ENCODE measurements at places on chromosomes 2 and 18. TPM values are rescaled to one million over a fixed set of nuclear protein-coding genes. Genes with fewer than 3 reads are reported as not detected.
A peak's percentile ranks its signal among the peaks of the same experiment; 100 is the strongest.

GRCh38 chr2:205461169-205461568 is 221.1 kb upstream of the NRP2 start:
- DNase-seq, result no peak
- no peak overlapping the region for H3K27ac ChIP-seq
- no peak overlapping the region for H3K4me3 ChIP-seq
- peaks cover 3% of the 10 kb centered on the region for H3K4me1 ChIP-seq

GRCh38 chr18:51133580-51134160 is 63.8 kb downstream of the MEX3C start:
- no peaks in the 10 kb centered on the region for H3K4me1 ChIP-seq
- no peaks in the 10 kb centered on the region for H3K36me3 ChIP-seq
- no peaks in the 10 kb centered on the region for H3K27me3 ChIP-seq
- H3K4me3 ChIP-seq, result no peak overlapping the region
- DNase-seq, result peak; percentile 18

DNA sequence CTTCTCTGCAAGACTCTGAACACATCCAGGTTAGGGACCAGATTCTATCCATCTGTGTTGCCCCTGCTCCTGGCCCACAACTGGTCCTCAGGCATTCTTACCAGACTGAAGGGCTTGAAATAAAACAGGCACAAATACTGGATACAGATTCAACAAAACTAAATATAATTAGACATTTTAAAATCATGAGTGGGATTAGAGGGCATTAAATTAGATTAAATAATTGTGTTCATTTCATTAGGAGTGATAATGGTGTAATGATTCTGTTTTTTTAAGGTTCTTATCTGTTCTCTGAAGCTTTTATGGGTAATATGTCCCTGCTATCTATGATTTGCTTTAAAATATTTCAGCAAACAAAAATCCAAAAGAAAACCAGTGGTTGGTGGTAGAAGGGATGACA is 226.5 kb downstream of the IRS1 start:
- no peak overlapping the region for H3K4me3 ChIP-seq
- no peaks in the 10 kb centered on the region for H3K27me3 ChIP-seq
- H3K27ac ChIP-seq, result no peak overlapping the region
- no peaks in the 10 kb centered on the region for H3K4me1 ChIP-seq
- no peak for DNase-seq
- no peaks in the 10 kb centered on the region for H3K36me3 ChIP-seq

DNA sequence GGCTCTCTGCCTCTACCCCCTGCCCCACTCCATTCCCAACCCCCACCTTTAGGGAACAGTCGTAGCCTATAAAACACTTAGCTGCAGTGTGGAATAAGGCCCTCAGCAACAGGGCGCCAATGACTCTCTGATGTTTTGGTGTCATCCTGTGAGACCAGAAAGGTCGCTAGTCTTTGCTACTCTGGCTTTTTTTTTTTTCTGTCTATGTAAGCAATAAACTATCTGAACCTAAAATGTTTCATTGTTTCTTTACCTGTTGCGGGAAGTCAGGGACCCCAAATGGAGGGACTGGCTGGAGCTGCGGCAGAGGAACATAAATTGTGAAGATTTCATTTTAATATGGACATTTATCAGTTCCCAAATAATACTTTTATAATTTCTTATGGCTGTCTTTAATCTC is 154.6 kb downstream of the COPS8 start:
- no peak overlapping the region for H3K27ac ChIP-seq

DNA sequence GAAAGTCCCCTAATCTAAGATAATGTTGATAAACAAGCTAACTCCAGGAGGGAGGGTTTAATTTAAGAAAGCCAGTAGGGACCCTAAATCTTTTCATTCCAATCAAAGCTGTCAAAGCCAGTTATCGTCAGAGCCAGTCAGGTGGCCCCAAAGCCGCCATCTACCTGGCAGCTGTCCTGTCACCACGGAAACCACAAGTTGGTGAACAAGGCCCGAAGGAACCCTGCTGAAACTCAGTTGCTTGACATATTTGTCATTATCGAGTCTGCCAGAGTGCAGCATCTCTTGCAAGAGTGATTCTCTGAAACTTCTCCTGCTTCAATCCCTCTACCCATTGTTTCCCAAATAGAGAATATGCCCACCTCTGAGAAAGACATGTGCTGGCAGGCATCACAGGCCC is 30.8 kb upstream of the POLE4 start:
- no peaks in the 10 kb centered on the region for H3K27me3 ChIP-seq
- no peak for DNase-seq
- H3K27ac ChIP-seq, result no peak overlapping the region
- H3K4me1 ChIP-seq, result no peaks in the 10 kb centered on the region
- no peaks in the 10 kb centered on the region for H3K36me3 ChIP-seq

- no peaks in the 10 kb centered on the region for H3K27me3 ChIP-seq
- H3K36me3 ChIP-seq, result peaks cover 6% of the 10 kb centered on the region
- no peak for DNase-seq
Measured at GRCh38 chr2:71554028-71554705, 100.8 kb downstream of the DYSF start.

- H3K4me1 ChIP-seq, result no peaks in the 10 kb centered on the region
- peaks cover 47% of the 10 kb centered on the region for H3K36me3 ChIP-seq
- no peak overlapping the region for H3K4me3 ChIP-seq
- H3K27ac ChIP-seq, result peak overlapping the region; percentile 72
Measured at GRCh38 chr18:2914881-2915240, 68.1 kb downstream of the EMILIN2 start.

DNA sequence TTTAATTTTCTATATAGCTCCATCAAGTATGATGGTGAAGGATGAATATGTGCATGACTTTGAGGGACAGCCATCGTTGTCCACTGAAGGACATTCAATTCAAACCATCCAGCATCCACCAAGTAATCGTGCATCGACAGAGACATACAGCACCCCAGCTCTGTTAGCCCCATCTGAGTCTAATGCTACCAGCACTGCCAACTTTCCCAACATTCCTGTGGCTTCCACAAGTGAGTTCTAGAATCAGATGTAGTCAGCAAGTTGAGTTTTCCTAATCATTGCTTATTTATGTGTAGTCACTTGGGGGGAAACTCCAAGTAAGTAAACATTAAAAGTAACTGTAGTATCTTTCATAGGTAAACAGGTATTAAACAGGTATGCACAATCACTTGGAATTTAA is 24.8 kb downstream of the SMAD4 start:
- no peak for DNase-seq
- H3K4me1 ChIP-seq, result no peaks in the 10 kb centered on the region
- no peak overlapping the region for H3K4me3 ChIP-seq
- no peak overlapping the region for H3K27ac ChIP-seq
- no peaks in the 10 kb centered on the region for H3K27me3 ChIP-seq

DNA sequence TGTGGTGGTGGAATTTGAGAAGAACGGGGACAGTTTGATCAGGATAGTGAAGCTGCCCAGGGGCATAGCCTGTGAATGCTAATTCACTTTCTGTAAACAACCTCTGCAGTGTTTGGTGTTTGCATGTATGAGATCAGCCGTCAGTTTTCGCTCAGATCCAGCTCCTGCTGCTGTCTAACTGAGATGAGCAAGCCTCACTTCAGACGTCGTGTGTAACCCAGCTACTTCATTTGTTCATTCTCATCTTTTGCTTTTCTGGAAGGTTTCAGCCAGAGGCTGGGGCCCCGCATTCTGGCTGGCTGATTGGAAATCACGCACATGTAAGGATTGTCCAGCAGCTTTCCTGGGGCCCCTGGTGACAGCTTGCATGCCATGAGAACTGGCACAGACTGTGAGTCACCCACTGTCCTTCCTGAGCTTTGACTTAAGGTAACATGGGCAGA is 48.9 kb downstream of the LDLRAD4 start:
- H3K27ac ChIP-seq, result no peak overlapping the region
- no peaks in the 10 kb centered on the region for H3K27me3 ChIP-seq
- H3K4me3 ChIP-seq, result no peak overlapping the region
- no peaks in the 10 kb centered on the region for H3K36me3 ChIP-seq
- H3K4me1 ChIP-seq, result peaks cover 35% of the 10 kb centered on the region

- no peaks in the 10 kb centered on the region for H3K27me3 ChIP-seq
- H3K4me3 ChIP-seq, result no peak overlapping the region
- H3K27ac ChIP-seq, result no peak overlapping the region
- no peak for DNase-seq
Measured at GRCh38 chr2:8267048-8267447, 414.8 kb upstream of the ID2 start.

DNA sequence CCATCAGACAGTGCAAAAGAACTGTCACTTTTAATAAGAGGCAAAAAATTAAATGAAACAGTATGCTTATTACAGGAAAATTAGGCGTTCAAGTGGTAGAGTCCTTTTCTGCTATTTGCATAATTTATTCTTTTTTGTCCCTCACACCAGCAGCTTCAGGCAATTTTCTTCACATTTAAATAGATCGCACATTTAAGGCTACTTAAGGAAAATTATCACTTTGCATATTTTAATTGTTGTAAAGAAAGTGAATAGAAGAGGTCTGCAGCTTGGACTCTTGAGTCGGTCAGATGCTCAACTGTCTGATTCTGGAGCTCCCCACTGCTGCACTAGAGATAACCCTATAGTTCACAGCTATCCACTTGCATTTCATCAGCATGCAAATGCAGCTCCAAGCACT is 141.3 kb downstream of the FIGN start:
- H3K27me3 ChIP-seq, result no peaks in the 10 kb centered on the region
- no peak for DNase-seq
- peaks cover 24% of the 10 kb centered on the region for H3K4me1 ChIP-seq
- no peak overlapping the region for H3K27ac ChIP-seq

DNA sequence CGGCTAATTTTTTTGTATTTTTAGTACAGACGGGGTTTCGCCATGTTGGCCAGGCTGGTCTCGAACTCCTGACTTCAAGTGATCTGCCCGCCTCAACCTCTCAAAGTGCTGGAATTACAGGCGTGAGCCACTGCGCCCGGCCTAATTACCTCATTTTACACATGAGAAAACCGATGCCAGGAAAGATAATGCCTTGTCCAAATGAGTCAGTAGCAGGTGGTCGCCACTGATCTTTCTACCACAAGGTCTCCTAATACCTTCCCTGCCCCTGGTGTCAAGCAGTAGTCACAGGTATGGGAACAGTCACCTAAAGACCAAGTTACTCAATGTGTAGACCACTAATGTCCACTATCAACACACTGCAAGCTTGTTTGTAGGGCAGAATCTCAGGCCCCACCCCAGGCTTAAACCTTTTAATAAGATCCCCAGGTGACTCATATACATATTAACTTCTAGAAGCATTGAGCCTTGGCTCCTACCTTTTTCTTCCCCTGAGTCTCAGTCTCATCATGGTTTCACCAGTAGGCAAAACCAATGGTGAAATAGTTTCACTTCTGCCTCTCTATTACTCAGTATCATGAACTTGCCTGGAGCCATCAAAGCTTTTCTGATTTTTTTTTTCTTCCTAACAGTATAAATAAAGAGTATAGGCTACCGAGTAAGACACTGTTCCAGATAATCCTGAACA is 6.9 kb upstream of the EPB41L5 start:
- H3K4me1 ChIP-seq, result no peaks in the 10 kb centered on the region
- no peaks in the 10 kb centered on the region for H3K27me3 ChIP-seq
- DNase-seq, result no peak
- no peak overlapping the region for H3K4me3 ChIP-seq

DNA sequence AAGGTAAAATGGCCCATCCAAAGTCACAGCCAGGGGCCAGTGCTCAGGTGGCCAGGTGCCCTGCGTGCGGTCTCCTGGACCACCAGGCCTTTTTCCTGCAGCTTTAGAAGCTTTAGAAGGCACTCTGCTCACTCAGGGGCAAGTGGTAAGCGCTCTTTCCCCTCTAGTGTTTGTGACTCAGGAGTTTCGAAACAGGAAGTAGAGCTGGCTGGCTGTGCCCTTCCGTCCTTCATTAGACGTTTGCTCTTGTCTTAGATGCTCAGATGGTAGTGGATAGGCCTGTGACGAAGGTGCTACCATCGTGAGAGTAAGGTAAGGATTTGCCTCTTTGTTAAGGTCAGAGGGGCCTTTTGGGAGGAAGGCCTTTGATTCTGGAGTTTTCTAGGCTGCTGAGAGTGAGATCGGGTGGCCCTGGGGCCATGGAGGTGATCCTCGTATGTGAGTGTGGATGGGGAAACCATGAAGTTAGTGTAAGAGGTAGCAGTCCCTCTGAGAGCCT is at the start of gene CASP8:
Gene CASP8 (plus strand): TSS at position 235 of the 499 bp plus-strand sequence. CDS start 5,951 bp downstream, outside the sequence.
- H3K27me3 ChIP-seq, result no peaks in the 10 kb centered on the region
- no peaks in the 10 kb centered on the region for H3K36me3 ChIP-seq
- no peak within 1 kb of the TSS for H3K27ac ChIP-seq

DNA sequence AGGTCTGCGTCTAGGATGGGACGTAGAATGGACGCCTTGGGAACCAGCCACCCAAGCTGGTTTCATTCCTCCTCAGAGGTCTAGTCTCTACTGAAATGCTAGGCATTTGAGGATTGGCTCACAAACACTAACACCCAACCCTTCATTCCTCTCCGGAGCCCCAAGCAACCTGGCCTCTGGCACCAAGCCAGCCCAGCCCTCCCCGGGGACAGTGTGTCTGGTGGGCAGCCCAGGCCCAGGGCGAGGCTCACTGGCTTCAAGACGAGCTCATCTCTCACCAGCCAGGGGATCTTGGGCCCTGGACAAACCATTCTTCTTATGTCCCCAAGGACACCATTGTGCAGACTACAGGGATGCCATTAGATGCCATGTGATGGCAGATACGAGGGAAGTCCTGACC is 182.5 kb downstream of the CTIF start:
- H3K27ac ChIP-seq, result no peak overlapping the region
- H3K27me3 ChIP-seq, result no peaks in the 10 kb centered on the region
- peaks cover 37% of the 10 kb centered on the region for H3K4me1 ChIP-seq
- no peak for DNase-seq

DNA sequence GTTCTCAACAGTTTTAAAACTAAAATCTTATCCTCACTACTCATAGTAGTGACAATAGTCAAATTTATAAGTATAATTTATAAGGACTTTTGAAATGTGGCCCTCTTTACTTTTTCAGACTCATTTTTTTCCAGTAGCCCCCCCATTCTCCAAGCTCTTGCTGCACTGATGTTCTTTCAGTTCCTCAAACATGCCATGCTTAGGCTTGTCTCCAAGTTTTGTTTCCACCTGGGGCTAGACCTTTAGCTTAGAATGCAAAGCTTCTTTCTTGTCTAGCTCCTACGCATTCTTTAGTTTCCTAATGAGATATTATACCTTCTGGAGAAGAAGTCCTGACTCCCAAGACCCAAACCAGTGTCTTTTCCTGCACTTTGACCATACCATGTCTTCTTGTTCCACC is 222.6 kb downstream of the NOL4 start:
- no peak overlapping the region for H3K4me3 ChIP-seq
- no peaks in the 10 kb centered on the region for H3K36me3 ChIP-seq
- H3K27ac ChIP-seq, result no peak overlapping the region
- peaks cover 4% of the 10 kb centered on the region for H3K4me1 ChIP-seq
- no peaks in the 10 kb centered on the region for H3K27me3 ChIP-seq
- no peak for DNase-seq

Gene MLPH
- 0.11 TPM for total RNA-seq

Gene TTN
- 1,214 TPM for total RNA-seq

Gene ALPI
- total RNA-seq, result not detected

Gene PROC
- not detected for total RNA-seq

Gene CKAP2L
- total RNA-seq, result 1.7 TPM

Gene CLIP4
- 6.0 TPM for total RNA-seq

Gene NXPH2
- total RNA-seq, result 10.5 TPM

Gene ABCG8
- not detected for total RNA-seq

Gene GPAT2
- total RNA-seq, result 1.5 TPM

Data from cardiac muscle cell (in vitro differentiated cells and primary cell).